ENCODE measurements at places on chromosomes 5 and 9. TPM values are rescaled to one million over a fixed set of nuclear protein-coding genes. Genes with fewer than 3 reads are reported as not detected.

Gene BNC2
- not detected for total RNA-seq

Gene FAM78A
- 37.4 TPM for total RNA-seq

Gene ACTBL2
- total RNA-seq, result not detected

Gene IFNA4
- total RNA-seq, result not detected

Gene PCDHGA3
- total RNA-seq, result not detected

Gene STOM
- 36.0 TPM for total RNA-seq

Gene AK8
- total RNA-seq, result 0.36 TPM

Gene ISL1
- not detected for total RNA-seq

Gene SLC23A1
- not detected for total RNA-seq

Gene SLC4A9
- total RNA-seq, result not detected

Gene MAST4
- 9.8 TPM for total RNA-seq

Gene GFRA3
- total RNA-seq, result 0.18 TPM

All from activated naive CD8-positive, alpha-beta T cell treated with anti-CD3 and anti-CD28 coated beads for 36 hours (primary cell).